ENCODE measurements at places on chromosomes 7 and 10.

GRCh38 chr10:29224631-29225030 is 64.2 kb upstream of the LYZL1 start:
- no peak for DNase-seq

DNA sequence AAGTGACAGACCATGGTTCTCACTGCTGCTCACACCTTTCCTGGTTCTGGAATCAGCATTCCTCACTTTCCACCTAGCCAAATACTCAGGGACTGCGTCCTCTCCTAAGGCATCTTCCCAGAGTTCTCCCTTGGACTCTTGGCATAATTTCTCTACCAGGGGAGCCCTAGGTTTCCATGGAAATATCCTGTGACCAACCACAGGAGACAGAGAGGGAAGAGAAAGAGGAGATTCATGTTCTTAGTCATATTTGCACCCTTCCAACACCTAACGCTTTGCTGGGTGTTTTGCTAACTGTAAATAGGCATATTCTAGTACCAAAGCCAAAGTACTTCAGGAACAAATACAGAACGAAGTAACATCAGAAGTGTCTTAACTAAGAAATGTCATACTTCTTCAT is 28.6 kb downstream of the DENND11 start:
- no peak for DNase-seq

GRCh38 chr7:26090927-26091519 is 61.0 kb upstream of the NFE2L3 start:
- DNase-seq, result peak; percentile 41

DNA sequence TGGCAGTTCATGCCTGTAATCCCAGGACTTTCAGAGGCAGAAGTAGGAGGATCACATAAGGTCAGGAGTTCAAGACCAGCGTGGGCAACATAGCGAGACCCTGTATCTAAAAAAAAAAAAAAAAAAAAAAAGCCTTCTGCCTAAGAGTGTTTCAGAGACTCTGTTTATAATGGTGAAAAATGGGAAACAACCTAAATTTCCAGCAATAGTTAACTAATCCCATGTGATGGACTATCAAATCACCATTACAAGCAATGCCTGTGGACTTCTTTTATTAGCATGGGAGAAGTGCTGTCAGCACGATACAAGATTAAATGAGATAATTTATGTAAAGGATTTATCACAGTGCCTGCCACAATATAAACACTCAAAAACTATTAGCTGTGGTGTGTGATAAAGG is 67.5 kb upstream of the CUX1 start:
- DNase-seq, result no peak

DNA sequence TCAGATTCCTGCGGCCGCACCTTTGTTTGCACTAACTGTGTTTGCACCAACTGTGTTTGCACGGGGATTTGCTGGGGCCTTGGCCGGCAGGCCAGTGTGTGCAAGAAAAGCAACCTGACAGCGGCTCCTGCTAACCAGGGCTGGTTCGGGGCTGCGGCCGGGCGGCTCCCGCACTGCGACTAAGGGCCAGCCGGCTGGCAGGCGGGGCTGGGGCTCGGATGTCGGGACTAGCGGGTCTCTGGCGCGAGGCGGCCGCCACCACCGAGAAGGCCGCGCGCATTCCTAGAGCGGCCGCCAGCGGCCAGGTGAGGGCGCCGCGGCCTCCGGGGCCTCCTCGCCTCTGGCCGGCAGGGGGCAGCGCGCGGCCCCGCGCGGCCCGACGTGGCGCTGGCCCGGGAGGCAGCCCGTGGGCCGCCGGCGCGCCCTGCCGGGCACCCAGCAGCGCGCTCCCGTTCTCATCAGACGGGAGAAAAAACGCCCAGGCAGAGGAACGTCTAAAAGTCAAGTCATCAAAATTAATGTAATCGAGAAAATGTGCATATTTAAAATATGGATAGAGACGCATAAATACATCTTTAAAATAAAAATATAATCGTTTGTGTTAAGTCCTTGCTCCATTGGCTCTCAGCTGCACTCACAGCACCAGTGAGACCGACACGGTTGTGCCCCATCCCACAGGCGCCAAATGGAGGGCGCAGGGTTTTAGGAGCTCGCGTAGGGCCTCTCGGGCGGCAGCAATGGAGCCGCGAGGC is 38.5 kb downstream of the ZNF777 start:
- no peak for DNase-seq

GRCh38 chr10:131160219-131160875 is 151.2 kb downstream of the TCERG1L start:
- no peak for DNase-seq

DNA sequence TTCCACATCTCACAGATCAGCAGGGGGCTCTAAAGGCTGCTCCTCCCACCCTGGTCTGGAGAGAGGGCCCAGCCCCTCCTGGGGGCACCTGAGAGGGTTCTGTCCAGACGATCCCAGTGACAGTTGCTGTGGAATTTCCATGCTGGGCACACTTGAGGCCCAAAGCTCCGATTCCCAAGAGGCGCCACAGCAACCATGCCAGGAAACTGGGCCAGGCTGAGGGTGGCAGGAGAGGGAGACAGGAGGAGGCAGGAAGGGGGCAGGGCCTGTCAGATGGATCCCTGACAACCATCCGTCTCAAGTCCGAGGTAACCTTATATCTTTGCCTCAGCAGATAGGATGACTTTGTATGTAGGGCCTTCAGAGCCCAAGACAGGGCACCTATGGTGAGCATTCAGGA is 4.3 kb upstream of the NOS3 start:
- no peak for DNase-seq

- no peak for DNase-seq
Observed at GRCh38 chr10:54550016-54550415, 251.0 kb downstream of the PCDH15 start.

GRCh38 chr7:90503367-90503766 is 33.9 kb downstream of the PTTG1IP2 start:
- DNase-seq, result no peak

DNA sequence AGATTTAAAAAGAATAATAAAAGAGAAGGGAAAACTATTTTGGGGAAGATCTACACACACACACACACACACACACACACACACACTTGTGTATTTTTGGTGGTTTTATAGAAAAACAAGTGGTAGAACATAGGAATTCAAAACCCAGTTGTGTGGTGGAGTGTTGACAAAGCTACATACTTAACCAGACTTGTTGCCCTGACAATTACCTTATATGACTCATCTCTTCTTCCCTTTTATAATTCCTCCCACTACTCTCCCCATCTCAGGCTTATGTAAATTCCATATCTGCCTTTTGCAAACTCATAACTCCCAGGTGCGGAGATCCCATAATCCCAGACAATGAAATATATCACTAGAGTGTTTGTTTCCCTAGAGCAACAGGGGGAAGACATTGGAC is 873.7 kb downstream of the NXPH1 start:
- DNase-seq, result no peak

- DNase-seq, result no peak
Observed at GRCh38 chr7:151398446-151399304, 11.2 kb downstream of the WDR86 start.
